ENCODE measurements at places on chromosomes 1 and 21. TPM values are rescaled to one million over a fixed set of nuclear protein-coding genes. Genes with fewer than 3 reads are reported as not detected.

DNA sequence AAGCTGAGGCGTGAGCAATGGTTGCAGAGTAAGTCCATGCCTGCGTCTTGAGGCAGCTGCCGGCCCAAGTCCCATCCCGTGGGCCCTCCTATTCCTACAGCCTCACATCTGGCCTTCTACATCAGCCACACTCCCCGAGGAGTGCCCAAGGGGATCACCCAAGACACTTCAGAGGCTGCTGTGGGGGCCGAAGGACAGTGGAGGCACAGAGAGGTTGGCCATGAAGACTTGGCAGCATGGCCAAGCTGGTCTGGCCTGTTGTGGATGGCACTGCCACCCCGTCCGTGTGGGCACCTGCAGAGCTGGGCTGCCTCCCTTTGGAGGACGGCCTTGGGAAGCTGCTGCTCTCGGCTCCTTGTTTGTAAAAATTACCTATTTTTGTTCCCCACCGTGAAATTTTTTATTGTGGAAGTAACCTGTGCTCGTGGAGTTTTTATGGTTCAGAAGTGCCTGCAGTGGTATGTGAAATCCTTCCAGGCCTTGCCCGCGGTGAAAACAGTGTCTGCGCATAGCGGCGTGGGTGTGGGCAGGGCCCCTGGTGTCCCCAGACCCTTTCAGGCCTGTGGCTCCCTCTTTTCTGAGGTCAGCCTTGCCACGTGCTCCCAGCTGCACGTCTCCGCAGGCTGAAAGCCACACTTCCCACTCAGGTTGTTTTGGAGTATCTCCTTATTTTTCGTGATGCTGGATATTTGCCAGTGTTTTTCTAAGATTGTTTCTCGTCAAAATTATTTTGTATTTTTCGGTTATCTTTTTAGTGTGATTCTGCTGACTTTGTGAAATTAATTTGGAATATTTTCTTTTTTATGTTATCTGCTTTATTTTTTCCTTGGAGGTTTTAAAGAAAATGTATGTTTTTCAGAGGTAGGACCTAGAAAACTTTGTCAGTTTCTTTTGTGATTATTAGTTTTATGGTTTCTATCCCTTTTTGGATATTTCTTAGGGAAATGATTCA, 20.6 kb downstream of the SLX9 start:
- peaks cover 25% of the 10 kb centered on the region for H3K36me3 ChIP-seq
- H3K4me1 ChIP-seq, result no peaks in the 10 kb centered on the region
- no peak overlapping the region for H3K27ac ChIP-seq
- no peaks in the 10 kb centered on the region for H3K27me3 ChIP-seq
- no peak overlapping the region for H3K4me3 ChIP-seq

DNA sequence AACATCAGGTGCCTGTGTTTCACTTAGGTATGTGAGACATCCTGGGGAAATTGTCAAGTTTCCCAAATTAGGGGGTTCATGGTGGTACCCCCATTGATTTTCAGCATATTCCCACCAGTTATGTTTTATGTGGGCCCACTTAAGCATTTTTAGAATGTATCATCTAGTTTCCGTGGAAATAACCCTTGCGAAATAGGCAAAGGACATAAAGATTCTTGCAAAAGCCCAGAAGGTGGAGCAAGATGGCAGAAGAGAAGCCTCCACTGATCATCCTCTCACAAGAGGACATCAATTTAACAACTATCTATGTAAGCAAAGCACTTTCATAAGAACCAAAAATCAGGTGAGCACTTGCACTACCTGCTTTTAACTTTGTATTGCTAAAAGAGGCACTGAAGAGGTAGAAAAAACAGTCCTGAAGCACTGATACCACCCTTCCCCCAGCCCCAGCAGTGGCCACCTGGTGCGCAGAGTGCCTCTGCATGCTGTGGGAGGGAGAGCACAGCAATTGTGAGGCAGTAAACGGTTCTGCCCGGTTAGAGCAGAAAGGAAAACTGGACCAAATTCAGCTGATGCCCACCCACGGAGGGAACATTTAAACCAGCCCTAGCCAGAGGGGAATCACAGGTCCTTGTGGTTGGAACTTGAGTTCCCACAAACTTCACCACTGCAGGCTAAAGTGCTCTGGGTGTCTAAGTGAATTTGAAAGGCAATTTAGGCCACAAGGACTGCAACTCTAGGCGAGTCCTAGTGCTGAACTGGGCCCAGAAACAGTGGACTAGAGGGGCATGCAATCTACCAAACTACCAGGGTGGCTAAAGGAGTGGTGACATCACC, 23.2 kb downstream of the MCOLN2 start:
- no peak overlapping the region for H3K4me3 ChIP-seq
- H3K36me3 ChIP-seq, result no peaks in the 10 kb centered on the region
- H3K27ac ChIP-seq, result no peak overlapping the region
- peaks cover 5% of the 10 kb centered on the region for H3K4me1 ChIP-seq
- DNase-seq, result peak; percentile 21
- peaks cover 3% of the 10 kb centered on the region for H3K27me3 ChIP-seq

DNA sequence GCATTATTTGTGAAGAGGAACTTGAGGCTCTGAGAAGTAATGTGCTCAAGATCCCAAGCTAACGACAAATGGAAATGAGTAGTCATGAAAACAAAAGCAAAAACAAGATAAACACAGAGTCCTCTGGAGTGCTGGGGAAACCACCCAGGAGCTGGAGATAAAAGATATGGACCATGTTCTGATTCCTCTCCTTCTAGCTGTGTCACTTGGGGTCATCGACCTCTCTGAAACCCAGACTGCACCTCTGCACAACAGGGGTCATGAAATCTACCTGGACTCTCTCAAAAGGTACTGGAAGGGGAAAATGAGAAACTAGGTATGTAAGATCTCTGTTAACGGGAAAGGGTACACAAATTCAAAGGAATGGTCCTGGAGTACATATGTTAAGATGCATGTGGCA, 6.5 kb downstream of the PGLYRP4 start:
- H3K27ac ChIP-seq, result no peak overlapping the region
- H3K27me3 ChIP-seq, result peaks cover 5% of the 10 kb centered on the region
- peaks cover 9% of the 10 kb centered on the region for H3K4me1 ChIP-seq
- H3K36me3 ChIP-seq, result no peaks in the 10 kb centered on the region

Gene SH3D21
- 26.9 TPM for total RNA-seq

Gene NBPF10
- total RNA-seq, result 0.63 TPM

- no peak overlapping the region for H3K27ac ChIP-seq
- no peak overlapping the region for H3K4me3 ChIP-seq
- H3K27me3 ChIP-seq, result no peaks in the 10 kb centered on the region
- DNase-seq, result no peak
These were observed 1.0 kb downstream of the LEPR start for GRCh38 chr1:65421351-65422025.

DNA sequence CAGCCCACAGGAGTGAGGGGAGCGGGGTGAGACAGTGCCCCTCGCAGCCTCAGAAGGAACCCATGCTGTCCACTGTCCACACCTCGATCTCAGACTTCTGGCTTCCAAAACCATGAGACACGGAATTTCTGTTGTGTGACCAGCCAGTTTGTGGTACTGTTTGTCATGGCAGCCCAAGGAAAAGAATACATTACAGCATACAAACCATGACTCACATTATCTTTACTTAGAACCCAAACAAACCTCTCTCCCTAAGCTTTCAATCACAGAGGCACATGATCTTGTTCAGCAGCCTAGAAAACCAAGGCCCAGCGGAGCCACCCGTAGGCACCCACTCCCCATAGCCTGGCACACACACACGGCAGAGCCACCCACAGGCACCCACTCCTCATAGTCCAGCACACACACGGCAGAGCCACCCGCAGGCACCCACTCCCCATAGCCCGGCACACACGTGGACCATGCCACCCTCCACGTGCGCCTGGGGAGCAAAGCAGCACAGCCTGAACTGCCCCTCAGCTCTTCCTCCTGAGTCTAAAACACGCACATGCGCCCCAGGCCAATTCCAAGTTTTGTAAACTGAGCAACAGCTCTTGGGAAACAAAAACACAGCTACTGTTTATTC, 458 bp upstream of the KRTAP10-4 start:
- peaks cover 6% of the 10 kb centered on the region for H3K27me3 ChIP-seq
- no peak overlapping the region for H3K27ac ChIP-seq
- H3K4me3 ChIP-seq, result no peak overlapping the region
- DNase-seq, result no peak

- H3K27me3 ChIP-seq, result peaks cover 22% of the 10 kb centered on the region
- peak; percentile 45 for DNase-seq
- H3K27ac ChIP-seq, result peak overlapping the region; percentile 27
- H3K4me1 ChIP-seq, result peaks cover 16% of the 10 kb centered on the region
These were observed 406 bp downstream of the KIAA0040 start for GRCh38 chr1:175192111-175192629.

DNA sequence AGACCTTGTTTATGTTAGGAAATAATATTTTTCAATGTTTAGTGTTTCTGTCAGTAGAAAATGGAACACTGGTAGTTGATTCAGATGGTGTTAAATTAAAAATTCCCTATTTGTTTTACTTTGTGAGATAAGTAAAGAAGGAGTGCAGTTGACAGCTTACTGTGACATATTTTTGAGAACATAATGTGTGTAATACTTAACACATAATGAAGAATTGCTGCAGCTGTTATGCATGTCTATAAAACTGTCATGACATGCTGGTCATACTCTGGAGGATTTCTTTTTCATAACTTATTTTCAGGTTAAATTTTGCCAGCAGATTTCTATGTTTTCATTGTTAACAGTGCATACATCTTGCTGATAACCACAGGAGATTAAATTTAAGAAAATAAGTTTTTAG, 296.1 kb downstream of the CTH start:
- H3K27me3 ChIP-seq, result peaks cover 3% of the 10 kb centered on the region
- no peak for DNase-seq
- H3K4me1 ChIP-seq, result peaks cover 11% of the 10 kb centered on the region

All from WTC11 (cell line).